ENCODE measurements at places on chromosomes 3 and 15. TPM values are rescaled to one million over a fixed set of nuclear protein-coding genes. Genes with fewer than 3 reads are reported as not detected.

GRCh38 chr3:153756816-153757215, 364.4 kb upstream of the ARHGEF26 start:
- DNase-seq = no peak

TMEM108 gene
- 5.3 TPM for total RNA-seq

H1-8 gene
- not detected for total RNA-seq

DNA sequence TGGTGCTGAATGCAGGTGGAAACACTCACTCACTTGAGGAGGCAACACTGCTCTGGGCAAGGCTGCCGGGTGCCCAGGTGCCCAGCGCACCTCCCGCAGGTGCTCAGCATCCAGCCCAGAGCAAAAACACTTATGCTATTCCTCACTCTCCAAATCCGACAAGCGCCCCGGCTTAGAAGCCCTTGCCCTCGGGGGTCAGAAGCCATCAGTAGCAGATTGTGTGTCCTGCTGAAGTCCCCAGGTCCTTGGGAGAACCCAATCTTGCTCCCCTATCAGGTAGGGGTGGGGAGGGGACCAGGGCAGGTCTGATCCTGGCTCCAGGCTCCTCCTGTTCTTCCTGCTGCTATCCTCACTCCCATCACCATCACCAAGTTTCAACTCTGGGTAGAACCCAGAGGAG, 46.7 kb downstream of the TLE3 start:
- DNase-seq = no peak

TMEM39A gene
- total RNA-seq = 43.9 TPM

GRCh38 chr3:177603148-177603603, 405.9 kb upstream of the TBL1XR1 start:
- DNase-seq = no peak

DNA sequence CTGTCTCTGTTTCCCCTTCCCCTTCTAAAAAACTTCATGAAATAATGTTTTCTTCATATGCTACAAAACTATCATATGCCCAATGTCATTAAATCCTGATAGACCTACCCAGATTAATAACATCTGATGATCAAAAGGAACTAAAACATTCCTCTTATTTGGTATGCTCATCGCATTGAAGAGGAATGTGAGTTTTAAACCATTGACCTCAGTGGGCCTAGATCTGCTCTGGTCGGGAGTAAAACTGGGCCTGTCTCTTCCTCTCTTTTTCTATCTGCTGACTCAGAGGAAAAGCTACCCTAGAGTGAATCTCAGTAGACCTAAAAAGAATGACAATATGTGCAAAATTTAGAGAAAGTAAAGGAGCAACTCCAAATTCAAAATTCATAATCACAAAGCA, 275.8 kb downstream of the SATB1 start:
- no peak for DNase-seq

IQCH gene
- total RNA-seq = 2.8 TPM

DNA sequence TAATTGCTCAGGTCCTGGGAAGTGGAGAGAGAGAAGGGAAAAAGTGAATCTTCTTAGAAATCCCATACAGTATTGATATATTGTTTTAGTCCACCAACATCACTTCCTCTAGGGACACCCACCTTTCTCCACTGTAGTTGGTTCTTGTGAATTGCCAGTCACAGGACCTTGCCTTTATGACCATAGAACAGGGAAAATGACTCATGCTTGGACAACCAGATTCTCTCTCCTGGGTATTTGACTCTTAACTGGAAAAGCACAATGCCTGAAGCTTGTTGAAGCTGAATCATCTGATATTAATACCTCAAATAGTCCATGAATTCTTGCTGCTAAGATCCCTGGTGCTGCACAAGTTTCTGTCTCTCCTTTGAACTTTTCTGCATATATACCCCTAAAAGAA, 32.5 kb upstream of the DCLK3 start:
- no peak for DNase-seq

RBSN gene
- total RNA-seq = 29.7 TPM

DNA sequence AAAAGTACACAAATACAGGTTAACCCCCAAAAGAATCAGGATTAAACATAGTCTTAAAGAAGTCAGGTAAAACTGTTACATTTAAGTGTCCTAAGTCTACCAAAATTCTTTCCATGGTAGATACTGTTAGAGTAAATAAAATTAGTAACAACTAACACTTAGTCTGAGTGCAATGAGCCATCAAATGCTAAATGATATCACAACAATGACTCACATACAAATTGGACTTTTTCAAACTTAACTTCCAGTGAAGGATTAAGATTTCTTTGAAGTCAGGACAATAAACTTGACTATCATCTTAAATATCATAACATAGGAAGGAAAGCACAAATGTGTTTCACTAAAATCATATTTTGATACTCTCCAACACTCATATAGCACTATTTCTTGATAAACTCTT, 43.9 kb downstream of the ZNF148 start:
- DNase-seq = no peak

GRCh38 chr3:141773676-141774075, 10.5 kb downstream of the GRK7 start:
- DNase-seq = no peak

GDPGP1 gene
- total RNA-seq = 7.0 TPM

COL6A5 gene
- total RNA-seq = not detected

PLCH1 gene
- total RNA-seq = 21.4 TPM

TMEM207 gene
- not detected for total RNA-seq

GRCh38 chr15:85289677-85290365, 90.6 kb upstream of the AKAP13 start:
- DNase-seq = no peak

GRCh38 chr3:151171145-151171757, 31.8 kb downstream of the GPR171 start:
- DNase-seq = no peak

- no peak for DNase-seq
These were observed 109.7 kb downstream of the MFSD1 start for GRCh38 chr3:158911586-158911985.

- no peak for DNase-seq
These were observed 2.9 kb upstream of the JAGN1 start for GRCh38 chr3:9887480-9887879.

DNA sequence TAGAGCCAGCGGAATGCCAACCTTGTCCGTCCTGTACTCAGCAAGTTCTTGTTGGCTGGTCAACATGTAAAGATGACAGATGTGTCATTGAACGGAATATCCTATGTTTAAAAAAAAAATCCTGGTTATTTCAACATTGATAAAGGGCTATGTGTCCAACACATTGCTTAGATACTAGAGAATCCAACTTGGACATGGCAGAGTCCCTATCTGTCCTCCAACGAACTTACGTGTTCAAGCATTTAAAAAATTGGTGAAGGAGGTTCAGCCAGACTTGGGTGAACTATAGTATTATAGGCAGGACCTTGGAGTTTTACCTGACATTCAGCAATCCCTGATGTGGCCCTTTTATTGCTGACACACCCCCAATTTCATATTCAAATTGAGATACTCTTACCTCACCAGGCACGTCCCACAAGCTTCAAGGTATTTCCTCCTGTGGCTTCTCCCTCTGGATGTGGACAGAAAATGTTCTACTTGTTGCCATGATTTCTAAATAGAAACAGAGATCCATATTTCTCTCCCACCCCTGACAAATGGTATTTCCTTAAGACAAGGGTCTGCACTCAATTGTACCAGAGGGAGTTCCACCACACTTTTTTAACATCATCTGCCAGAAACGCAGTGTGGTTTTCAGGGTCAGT, 207.7 kb upstream of the TPM1 start:
- DNase-seq = no peak

- no peak for DNase-seq
These were observed 9.8 kb upstream of the LRRC34 start for GRCh38 chr3:169822540-169822939.

GRCh38 chr3:10977892-10978510, 14.5 kb upstream of the SLC6A1 start:
- DNase-seq = no peak

GRCh38 chr15:63870487-63871209, 36.9 kb upstream of the HERC1 start:
- no peak for DNase-seq
